ENCODE measurements at places on chromosomes 1 and 21. TPM values are rescaled to one million over a fixed set of nuclear protein-coding genes. Genes with fewer than 3 reads are reported as not detected.
A peak's percentile ranks its signal among the peaks of the same experiment; 100 is the strongest.

Gene AVPR1B
- 0.72 TPM for total RNA-seq

DNA sequence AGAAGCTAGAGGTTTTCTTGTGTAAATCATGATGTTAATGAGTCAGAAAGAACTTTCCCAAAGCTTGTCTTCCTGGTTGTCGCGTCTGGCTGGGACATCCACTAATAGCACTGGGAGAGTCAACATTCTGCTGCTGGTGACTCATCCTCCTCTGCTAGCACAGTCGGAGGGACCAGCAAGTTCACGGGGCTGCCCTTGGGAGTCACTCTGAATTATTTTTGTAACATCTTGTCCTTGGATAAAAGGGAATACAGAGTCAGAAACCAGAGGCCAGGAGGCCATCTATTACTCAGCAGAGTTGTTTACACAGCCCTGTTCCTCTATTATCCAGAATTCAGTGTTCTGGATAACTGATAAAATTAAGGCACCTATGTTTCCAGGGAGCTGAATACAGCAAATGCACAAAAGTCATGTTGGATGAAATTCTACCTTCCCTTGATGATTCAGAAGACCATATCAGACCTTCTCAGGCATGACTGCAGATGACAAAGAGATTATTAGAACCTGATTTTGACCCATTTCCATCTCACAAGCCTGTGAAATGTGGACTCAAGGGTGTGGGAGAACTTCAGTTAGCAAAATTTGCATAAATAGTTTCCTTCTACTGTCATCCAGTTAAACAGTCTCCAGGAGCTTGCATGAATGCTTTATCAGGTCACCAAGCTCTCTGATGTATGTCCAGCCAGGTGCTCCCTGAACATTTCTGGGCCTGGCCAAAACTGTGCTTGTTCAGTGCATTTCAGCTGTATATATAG is 68.1 kb downstream of the JAK1 start:
- DNase-seq: peak; percentile 75

DNA sequence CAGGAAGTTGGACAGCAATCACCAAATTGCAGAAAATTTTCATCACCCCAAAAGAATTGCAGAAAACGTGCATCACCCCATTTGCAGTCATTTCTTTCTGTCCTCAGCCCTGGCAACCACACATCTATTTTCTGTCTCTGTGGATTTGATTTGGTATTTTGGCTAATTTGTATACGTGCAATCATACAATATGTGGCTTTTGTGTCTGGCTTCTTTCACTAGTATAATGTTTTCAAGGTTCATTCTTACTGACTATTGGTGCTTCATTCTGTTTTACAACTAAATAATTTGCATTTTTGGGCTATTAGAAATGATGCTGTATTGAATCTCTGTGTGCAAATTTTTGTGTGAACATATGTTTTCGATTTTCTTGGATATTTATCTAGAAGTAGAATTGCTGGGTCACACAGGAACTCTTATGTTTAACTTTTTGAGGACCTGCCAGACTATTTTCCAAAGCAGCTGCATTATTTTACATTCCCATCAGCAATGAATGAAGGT is 24.8 kb upstream of the PRDM2 start:
- DNase-seq: no peak

Gene GNG5
- 26.7 TPM for total RNA-seq

DNA sequence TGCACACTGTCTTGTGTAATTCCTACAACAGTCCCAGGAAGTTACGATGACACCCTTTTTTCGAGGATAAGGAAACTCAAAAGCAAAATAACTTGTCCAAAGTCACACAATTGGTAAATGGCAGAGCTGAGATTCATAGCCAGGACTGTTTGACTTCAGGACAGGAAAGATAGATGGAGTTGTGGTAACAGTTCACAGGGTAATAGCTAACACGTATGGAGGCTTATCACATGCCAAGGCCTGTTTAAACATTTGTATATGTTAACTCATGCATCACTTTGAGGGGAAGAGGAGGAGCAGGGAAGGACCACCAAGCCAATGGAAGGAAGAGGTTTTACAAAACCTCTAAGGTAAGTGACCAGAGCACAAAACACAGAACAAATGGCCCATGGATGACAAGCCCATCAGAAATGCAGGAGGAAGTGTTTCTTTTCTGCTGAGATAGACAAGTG is 2.8 kb downstream of the DHCR24 start:
- DNase-seq: no peak

Gene SYCP1
- total RNA-seq: 2.4 TPM
